ENCODE measurements at places on chromosomes 1 and 21.

DNA sequence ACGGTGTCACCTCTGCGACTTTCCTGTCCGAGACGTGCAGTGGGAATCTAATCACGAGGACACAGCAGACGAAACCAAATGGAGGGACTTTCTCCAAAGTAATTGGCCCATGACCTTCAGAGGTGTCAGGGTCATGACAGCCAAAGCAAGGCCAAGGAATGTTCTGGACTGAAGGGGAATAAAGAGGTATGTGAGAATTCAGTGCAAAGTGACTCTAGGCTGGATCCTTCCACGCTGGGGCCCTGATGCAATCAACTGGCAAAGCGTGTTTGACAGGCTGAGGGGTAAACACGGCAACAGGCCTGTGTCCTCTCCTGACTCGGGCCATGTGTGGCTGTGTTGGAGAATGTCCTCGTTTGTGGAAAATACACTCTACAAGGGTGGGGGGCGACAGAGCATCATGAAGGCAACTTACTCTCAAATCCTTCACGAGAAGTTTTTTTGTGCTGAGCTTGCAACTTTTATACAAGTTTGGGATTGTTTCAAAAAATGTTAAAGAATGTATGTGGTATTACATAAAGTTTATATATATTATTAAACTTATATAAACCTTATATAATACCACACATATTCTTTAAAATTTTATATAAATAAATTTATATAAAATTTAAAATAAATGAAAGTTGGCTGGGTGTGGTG is 1.7 kb downstream of the CFAP74 start:
- no peak for DNase-seq

- peak; percentile 19 for DNase-seq
Observed at GRCh38 chr1:203364094-203364801, 13.3 kb upstream of the FMOD start.

DNA sequence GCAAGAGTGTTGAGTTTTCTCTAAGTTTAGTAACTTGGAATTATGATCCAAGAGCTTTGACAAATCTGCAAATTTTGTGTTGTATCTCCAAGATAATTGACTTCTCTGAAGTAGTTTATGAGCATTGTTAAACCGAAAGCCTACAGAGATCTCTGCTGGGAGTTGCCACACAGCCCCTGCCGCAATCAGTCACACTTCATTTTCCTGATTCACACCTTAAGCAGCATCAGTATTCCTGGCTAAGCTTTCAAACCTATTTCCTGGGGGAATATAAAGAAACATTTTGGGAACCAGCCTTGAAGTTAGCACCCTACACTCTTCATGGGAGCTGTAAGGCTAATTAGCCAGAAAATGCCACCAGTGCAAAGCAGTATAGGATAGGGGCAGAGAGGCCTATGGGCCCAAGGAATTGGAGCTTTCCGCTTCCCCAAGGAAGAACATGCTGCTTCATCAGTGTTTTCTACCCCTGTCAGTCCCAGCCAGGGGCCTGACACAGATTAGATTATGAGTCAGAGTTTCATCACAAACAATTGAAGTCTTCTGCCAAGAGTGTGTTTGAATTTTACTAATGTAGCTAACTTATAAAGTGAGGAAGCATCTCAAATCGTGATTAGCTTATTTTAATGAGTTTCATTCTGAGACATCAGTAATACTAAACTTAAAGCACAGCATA is 23.2 kb upstream of the CACYBP start:
- no peak for DNase-seq

DNA sequence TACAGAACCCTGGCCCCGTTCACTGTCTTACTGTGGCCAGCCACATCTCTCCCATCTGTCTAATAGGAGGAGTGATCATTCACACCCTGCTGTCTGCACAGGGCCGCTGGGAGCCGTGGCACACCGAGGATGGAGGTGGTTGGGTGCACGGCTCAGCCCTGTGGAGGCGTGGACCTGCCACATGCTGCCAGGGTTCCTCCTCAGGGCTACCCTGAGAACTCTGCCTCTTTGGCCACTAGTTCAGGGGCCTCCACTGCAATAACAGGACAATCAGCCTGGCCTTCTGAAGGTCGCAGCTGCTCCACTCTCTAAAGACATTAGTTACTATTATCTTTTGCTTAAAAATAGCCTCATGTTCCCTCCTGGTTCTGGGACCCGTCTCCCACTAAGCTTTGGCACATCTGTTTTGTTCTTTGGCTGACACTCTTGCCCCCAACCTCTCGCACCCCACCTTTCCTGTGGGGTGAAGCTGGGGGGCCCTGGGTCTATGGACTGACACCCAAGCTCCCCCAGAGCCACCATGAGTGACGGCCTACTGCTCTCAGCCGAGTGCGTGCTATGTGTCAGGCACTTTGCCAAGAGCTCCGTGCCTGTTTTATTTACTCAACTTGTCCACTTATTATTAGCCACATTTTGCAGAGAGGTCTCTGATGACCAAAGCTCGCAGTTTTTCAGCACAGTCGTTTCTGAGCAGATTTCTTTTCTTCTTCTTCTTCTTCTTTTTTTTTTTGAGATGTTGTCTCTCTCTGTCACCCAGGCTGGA is 66.3 kb downstream of the ARHGEF10L start:
- DNase-seq: no peak

DNA sequence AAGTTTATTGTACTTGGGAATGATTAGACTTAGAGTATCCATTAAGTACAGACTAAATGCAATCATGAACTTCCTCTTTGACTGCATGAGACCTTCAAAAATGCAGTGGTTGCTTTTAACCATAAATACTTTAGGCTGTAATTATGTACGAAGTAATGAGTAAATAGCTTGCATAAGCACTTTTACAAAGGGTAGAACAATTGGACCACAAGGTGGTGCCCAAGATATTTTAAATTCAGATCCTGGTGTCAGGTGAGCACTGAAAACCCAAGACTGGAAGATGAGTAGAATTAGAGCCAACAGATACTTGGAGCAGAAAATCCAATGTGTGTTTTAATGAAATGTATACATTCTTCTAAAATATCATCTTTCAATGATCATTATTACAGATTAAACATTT is 43.4 kb upstream of the RHOU start:
- DNase-seq: peak; percentile 8

DNA sequence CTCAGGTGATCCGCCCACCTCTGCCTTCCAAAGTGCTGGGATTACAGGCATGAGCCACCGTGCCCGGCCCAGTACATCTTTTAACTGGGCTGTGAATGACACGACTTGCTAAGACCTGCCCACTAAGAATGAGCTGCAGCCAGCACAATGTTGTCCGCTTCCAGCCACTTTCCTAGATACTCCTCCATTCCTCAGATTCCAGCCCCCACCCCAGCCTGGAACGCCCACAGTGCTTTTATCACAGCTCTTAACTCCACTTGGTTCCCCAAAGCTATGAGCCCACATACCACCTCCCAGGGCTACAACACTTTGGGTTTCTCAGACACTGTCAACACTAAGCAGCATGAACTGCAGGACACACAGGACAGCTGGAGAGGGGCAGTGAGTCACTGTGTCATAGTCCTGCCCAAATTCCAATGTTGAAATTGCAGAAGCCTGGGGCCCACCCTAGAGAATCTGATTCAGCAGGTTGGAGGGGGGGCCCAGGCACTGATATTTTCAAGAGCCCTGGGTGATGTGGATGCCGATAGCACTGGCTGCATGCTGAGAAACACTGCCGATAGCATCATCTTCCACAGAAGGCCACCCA is 58.0 kb downstream of the ACBD3 start:
- no peak for DNase-seq

- no peak for DNase-seq
Observed at GRCh38 chr1:224828691-224829090, 100.8 kb upstream of the DNAH14 start.

DNA sequence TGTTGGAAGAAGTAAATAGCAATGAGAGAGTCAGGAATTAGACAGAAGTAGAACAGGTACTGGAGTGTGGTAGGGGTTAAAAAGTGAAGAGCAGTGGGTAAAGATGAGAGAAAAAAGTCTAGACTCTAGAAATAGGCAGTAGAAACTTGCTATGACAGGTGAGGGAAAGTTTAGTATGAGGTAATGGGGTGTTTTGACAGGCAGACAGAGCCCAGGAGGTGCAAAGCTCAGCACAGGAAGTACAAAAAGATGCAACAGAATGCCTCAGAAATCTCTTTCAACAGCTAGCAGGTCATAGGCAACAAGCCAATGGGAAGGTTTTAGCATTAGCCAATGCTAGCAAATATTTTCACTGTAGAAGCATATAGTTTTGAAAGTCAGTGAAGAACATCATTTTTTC is 319.1 kb upstream of the SGIP1 start:
- DNase-seq: no peak

DNA sequence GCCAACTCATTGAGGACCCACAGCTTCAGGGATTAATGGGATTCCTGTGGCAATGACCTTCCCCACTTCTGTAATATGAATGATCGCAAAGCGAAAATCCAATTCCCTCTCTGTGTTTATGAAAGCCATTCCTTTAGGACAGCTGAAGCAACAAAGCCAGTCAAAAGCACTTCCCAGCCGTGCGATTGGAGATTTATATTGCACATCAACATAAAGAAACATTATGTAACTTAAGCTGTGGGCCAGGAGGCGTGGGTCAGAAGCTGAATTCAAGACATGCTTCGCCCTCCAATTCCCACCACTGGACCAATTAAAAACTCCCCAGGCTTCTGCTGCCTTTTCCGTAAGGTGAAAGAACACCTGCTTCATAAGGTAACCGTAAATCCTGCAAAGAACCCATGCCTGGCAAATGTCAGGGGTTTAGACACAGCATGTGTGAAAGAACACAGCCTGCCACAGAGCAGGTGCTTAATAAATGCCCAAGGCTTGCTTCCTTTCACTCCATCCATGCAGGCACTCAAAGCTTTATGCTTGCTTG is 138.9 kb upstream of the SOD1 start:
- peak; percentile 8 for DNase-seq

DNA sequence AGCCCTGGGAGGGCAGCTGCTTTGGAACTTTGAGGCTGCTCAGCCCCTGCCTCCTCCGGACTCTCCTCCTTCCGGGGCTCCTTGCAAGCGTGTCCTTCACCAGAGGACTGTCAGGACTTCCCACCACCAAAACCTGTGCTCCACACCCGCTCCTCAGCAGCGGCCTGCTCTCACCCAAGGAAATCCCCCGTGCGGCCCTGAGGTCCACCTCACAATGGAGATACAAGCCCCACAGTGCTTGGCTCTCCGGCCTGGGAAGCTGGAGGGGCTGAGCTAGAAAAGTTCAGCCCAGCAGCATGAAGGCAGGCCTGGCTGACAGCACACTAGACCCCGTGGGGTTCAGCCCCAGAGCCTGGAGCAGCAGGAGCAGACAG is 33.6 kb downstream of the PGBD5 start:
- no peak for DNase-seq

All from retinal pigment epithelial cell (primary cell).